ENCODE measurements at places on chromosomes 12 and 14.

GRCh38 chr12:24393071-24393470 is 443.6 kb upstream of the SOX5 start:
- DNase-seq: no peak

GRCh38 chr14:74508292-74508731 is 14.7 kb downstream of the ISCA2 start:
- DNase-seq: no peak

GRCh38 chr14:57390806-57391516 is 575 bp downstream of the NAA30 start:
- peak; percentile 10 for DNase-seq

- no peak for DNase-seq
Measured at GRCh38 chr12:109277899-109278762, 31.0 kb downstream of the FOXN4 start.

GRCh38 chr12:131309700-131310099 is 356.0 kb downstream of the ADGRD1 start:
- DNase-seq: no peak

- DNase-seq: no peak
Measured at GRCh38 chr12:1773937-1774655, 46.3 kb upstream of the LRTM2 start.

GRCh38 chr14:95889236-95889979 is 12.8 kb downstream of the TUNAR start:
- no peak for DNase-seq

DNA sequence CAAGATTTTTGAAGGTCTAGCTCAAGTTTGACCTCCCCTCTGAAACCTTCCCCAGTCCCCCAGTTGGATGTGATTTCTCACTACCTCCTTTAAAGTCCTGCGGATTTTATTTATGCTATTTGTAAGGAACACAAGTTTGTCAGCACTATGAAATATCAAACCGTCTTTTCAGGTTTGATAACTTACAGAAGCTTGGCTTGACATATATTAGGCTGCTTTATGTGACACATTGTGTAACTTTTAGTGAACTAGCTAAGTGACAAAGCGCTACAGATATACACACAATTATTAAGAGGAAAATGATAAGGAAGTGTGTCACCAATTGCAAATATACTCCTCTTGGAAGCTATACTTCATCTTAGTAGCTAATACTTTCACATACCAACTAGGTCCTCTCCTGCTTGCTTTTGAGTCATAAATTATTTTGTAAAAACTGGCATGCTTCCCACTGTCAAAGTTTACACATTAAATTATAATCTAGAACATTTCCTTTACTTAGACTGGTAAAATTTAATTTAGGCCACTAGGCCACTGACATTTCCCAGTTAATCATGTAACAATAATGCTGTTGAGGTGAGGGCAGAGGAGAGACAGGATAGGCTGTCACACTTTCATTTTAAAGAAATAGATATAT is 149.5 kb downstream of the TMTC3 start:
- DNase-seq: no peak

DNA sequence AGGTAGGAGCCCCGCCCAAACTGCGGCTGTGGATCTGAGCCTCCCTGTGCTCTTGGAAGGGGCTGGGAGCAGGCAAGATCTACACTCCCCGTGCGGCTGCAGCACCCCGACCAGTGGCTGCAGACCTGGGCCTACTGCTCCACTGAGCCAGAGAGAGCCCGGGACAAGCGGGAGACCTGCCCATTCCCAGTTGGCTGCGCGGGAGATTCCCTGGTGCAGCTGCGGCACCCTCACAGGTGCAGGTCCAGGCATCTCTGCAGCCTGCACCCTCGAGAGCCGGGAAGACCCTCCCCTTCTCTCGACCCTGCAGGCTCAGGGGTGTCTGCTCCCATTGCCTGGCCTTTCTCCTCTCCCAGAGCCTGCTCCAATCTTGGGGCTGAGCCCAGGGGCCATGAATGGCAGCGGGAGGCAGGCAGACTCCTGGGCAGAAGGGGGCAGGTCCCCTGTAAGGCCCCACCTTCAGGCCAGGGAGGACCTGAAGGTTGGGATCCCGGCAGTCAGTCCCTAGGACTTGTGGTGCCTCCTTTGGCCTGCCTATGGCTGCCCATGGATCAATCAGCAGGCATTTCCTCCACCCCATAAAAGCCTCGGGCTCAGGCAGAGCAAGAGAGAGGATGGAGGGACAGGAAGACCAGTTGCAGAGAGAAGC is 8.8 kb upstream of the A2M start:
- DNase-seq: no peak

DNA sequence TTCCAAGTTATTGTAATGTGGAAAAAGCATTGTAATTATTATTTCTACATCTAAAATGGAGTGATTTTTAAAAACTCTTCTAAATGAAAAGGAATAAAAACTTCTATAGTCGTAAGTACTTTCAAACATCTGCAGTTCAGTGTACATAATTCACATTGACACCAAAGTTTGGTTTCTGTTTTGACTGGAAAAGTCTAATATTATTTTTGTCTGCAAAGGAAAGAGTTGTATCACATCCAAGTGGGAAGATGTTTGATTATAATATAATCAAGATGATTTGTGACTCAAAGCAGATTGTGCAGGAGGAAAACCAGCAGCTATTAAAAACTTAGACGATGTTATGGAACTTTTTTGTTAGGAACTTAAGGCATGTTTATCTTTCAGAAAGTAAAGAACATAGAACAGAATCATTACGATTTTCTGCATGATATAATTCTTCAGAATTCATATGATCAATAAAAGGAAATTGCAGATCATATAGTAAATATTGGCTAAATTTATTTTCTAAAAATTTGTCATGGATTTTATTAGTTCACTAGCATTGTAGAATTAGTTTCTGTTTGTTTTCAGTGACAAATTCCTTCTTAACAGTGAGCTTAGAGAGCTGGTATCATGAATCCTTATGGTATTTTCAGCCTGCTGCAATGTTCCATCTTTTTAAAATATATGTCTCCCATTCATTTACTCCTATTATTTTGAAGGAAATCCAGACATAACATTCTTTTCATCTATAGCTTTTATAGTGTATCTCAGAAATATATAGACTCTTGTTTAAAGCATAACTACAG is 145.8 kb downstream of the MIPOL1 start:
- no peak for DNase-seq

DNA sequence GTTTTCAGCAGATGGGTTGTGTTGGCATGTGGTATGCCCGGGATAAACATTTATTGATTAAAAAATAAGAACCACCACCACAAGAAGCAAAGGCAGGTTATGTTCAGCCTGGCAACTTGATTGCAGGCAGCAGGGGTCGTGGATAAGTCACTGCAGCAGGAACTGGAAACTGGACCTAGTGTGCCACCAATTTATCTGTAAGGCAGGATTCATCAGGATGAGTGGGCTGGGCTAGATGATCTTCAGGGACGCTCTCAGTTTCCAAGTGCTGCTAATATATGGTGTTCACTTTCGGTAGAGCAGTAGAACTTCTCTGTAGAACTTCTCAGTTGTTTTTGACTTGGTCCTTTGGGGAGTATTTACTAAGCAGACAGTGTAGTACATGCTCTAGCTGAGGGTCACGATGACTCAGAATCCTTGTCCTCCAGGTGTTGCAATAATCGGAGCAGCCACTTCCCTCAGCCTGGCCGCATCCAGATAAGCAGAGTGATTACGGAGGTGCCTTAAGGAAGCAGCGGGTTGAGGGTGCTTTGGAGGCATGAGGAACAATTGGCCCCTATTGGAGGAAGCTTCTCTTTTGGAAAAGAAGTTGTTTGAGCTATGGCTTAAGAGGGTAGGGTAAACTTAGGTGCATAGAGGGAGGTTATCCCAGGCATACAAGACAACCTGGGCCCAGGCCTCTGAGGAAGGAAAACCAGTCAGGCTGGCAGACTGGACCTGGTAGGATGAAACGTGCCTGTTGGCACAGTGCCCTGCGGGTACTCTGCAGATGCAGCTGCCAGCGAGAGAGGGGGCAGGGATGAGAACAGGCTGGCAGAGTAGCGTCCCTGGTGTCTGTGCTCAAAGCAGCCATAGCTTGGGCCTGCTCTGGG is 104.0 kb downstream of the GPR135 start:
- DNase-seq: no peak

Measured in CD4-positive, alpha-beta T cell treated with Interleukin-4 for 4 hours (primary cell).